ENCODE measurements at places on chromosomes 16 and 17.

DNA sequence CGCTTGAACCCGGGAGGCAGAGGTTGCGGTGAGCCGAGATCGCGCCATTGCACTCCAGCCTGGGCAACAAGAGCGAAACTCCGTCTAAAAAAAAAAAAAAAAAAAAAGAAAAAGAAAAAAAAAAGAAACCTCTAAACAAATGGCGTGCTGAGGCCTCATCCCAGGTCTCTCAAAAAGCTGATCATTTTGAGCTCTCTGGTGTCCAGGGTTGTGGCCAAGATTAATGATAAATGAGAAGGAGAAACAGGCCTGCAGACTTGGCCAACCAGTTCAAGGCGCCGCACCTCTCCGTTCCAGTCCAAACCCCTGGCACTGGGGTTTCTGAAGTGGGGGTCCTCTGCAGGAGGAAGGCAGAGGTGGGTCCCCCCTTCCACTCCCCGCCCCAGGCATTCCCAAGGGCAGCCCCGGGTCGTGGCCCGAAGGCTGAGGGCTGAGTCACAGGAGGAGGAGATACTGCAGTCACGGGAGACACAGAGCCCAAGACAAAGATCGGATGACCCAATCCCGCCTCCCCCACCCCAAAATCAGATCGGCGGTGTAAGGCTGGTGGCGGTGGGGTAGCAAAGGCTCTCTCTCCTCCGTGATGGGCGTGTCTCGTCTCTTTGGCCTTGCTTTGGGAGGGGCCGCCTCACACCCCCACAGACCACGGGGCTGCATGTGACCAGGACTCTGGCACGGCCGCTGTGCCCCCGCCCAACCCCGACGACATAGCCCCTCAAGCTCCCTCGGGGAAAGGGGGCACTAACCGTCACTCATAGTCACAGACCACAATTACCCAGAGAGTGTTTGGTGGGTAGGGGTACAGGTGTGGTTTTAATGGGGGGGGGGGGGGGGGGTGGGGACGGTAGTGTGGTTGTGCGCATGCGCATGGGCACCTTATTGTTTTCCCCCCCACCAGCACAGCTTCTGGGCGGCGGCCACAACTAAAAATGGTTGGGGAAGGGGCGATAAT is 1.1 kb downstream of the VAT1 start:
- DNase-seq: peak; percentile 59

GRCh38 chr17:77619851-77620250 is 338.7 kb upstream of the TNRC6C start:
- DNase-seq: no peak

GRCh38 chr16:18841833-18842525 is 40.6 kb upstream of the ARL6IP1 start:
- no peak for DNase-seq

- DNase-seq: no peak
Measured at GRCh38 chr17:45236282-45236606, 14.6 kb downstream of the FMNL1 start.

DNA sequence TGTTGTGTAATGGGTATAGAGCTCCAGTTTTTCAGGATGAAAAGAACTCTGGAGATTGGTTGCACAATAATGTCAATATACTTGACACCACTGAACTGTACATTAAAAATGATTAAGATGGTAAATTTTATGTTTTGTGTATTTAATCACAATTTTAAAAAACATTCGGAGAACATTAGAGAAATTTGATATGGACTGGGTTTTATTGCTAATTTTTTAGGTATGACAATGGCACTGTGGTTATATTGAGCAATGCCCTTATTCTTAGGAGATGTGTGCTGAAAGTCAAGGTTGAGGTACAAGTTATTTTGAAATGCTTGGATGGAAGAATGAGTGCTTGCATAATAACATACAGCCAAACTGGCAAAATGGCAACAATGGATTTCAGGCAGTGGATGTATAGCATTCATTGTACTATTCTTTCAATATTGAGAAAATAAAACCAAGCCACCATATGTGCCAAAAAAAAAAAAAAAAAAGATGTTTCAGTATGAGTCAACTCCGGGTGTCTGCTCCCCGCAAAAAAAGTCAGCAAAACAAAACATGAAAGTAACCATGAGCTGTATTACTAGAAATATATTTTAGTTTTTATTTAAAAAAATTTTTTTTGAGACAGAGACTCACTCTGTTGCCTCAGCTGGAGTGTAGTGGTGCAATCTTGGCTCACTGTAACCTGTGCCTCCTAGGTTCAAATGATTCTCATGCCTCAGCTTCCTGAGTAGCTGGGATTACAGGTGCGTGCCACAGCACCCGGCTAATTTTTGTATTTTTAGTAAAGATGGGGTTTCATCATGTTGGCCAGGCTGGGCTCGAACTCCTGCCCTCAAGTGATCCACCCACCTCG is 19.8 kb downstream of the HOXB1 start:
- no peak for DNase-seq

DNA sequence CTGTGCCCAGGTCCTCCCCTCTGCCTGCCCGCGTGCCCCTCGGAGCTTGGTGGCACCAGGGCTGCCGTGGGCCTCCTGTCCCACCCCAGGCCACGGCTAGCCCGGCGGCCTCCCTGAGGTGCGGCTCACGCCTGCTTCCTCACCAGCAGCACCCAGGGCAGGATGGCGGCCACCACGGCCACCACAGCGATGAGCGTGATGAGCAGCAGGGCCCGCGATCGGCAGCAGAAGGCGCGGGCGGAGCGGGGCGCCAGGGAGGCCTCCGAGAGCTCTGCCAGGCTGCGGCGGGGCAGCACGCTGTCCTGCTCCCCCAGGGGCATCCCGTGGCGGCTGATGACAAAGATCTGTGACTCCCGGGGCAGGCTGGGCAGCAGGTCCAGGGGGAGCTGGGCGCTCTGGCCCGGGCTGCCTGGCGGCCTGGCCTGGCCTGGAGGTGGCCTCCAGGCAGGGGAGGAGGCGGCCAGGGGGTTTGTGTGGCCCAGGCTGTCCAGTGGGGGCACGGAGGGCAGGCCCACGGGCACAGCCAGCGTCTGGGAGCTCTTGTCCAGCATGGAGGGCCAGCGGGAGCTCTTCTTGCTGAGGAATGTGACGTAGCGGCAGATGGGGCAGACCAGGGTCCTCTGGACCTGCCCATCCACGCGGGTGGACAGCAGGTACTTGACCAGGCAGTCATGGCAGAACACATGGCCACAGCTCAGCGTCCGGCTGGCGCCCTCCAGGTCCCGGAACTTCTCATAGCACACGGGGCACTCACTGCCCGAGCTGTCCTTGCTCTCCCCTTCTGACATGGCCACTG is 4.8 kb downstream of the RNF222 start:
- DNase-seq: no peak

GRCh38 chr17:80939151-80940145 is 52.2 kb upstream of the CHMP6 start:
- no peak for DNase-seq

DNA sequence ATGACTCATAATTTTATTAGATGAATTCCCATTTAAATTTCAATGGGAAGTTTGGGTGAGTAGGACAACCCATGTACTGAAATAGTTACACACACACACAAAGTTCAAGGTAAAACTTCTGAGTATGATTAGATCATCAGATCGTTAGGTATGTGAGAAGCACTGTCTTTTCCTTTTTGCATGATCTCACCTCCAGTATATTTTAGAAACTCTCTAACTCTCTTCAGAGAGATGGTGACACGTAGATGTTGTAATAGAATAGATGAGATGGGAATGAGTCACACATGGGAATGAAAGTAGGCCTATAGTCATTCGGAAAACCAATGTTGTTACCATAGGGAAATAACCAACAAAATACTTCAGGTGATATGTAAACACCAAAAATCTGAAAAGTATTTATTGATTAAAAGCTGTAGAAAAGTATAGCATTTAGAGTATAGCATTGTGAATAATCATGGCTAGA is 22.2 kb downstream of the KRT23 start:
- DNase-seq: peak; percentile 91

DNA sequence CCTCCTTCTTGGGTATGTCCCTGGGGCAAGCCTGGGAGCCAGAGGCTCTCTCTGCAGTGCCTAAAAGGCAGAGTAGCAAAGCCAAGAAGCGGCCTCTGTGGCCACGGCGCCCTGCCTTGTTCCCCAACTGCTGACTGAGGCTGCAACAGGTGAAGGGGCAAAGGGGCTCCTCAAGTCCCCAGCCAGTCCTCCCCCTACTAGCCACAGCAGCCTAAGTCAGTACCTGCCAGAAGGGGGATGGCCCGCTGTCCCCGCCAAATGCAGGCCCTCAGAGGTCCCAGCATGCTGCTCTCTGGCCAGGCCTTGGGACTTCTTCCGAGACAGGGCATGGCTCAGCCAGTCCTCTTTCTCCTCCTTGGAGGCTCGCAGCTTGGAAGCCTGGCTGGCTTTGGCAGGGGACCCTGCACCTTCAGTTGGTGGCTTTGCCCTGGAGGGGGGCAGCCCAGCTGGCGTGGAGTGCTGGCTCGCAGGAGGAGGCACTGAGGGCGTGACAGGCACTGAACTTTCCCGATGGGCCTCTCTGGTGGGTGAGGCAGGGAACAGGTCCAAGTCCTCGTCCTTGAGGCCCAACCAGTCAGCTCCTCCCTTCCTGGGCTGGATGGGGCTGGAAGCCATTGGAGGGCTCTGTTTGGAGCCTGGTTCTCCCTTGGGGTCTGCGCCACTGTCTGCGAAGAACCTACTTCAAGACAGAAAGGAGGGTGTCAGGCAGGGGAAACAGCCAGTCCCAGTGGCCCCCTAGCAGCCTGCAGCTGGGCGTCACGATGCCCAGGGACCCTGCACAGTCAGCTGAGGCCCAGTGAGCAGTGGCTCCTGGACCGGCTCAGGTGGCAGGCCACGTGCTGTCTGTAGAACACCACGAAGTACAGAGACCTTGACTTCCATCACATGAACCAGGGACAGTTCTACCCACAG is 17.6 kb downstream of the FBF1 start:
- no peak for DNase-seq

DNA sequence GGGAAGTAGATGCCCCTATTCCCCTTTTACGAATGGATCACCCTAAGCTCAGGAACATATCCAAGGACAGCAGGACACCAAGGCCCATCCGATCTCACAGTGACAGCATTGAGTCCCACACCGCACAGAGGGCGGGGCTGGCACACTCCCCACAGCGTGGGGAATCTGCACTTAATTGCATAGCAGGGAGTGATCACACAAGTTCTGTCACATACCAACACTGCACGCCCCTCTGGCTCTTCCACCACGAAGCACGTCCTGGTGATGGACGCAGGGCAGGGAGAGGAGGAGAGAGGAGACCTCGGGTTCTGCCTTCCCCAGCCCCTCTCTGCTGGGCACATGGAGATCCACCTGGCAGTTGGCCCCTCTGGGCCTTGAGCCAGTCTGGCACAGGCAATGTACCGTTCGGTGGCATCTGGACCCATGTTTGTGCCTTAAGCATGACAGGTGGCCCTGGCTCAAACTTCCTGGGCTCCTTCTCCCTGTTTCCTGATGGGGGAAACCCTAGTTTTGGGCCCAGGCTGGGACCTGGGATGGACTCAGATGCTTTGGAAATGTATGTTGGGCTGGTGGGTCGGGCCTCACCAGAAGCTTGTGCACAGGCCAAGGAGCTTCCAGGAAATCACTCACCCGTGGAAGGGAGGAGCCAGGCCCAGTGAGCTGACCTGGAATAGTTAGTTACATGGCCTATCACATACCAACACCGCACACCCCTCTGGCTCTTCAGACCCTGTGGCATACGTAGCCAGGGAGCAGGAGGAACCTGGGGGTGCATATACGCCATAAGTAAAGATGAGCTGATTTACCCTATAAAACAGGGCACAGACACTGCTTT is 35.1 kb upstream of the CREBBP start:
- DNase-seq: no peak

- DNase-seq: no peak
Measured at GRCh38 chr17:77151186-77151585, 10.4 kb downstream of the SEC14L1 start.

- peak; percentile 97 for DNase-seq
Measured at GRCh38 chr17:7167832-7168231, 11.3 kb downstream of the ASGR1 start.

- DNase-seq: no peak
Measured at GRCh38 chr16:17512636-17513220, 42.0 kb upstream of the XYLT1 start.
